ENCODE measurements at places on chromosomes 7 and 10.
A peak's percentile ranks its signal among the peaks of the same experiment; 100 is the strongest.

DNA sequence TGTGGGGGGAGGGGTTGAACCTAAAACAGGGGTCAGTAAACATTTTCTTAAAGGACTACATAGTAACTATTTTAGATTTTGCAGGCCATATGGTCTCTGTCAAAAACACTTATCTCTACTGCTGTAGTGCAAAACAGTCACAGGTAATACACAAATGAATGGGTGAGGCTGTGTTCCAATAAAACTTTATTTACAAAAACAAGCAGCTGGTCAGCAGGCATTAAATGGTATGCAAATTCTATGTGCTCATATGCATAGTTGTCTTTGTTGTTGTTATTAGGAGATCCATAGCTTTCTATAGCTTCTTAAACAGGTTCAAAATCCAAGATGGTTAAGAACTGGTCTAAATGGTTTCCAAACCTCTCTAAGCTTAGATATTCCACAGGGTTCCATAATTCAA, 302.6 kb downstream of the RNLS start:
- DNase-seq, result no peak

DNA sequence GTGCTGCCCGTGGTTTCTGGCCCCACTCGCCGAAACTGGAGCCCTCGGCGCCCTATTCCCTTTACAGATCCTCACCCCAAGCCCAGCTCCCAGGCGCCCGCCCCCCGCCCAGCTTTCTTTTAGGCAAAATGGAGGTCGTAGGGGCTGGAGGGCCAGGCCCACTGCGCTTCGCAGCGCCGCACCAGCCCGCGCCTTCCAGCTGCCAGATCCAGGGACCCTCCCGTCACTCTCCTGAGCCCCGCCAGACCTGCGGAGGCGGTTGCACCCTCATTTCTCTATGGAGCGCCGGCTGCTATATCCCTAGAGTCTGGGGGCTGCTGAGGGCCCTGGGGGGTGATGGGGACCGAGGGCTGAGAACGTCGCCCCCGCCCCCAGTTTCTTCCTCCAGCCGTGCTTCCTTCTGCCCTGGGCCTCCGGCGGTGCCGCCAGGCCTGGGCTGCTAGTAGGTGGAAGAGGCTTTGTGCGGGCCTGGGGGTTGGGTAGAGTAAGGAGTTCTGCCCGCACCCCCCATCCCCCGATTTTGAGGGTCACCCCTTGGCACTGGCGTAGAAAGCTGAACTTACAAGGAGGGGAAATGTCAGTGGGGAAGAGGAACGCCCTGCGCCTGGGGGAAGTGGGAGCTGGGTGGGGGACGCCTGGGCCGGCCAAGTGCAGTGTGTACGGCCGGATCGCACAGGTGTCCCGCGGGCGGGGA, 1.0 kb downstream of the GNB2 start:
- no peak for DNase-seq

- DNase-seq, result no peak
Observed at GRCh38 chr7:144391014-144391413, 12.5 kb downstream of the NOBOX start.

DNA sequence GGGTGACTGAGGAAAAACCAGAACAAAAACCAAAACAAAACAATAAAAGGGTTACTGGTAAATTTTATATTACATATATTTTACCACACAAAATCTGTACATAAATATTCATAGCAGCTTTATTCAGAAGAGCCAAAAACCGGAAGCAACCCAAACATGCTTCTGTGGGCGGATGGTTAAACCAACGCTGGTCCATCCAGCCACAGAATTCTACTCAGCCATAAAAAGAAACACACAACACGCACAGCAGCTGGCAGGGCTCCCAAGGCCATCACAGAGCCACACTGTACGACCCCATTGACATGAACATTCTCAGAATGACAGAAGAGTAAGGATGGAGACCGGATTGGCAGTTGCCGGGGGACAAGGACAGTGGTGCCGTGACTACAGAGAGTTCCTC, 83.6 kb downstream of the PROSER2 start:
- DNase-seq, result no peak

GRCh38 chr10:29102233-29102632, 186.6 kb upstream of the LYZL1 start:
- no peak for DNase-seq

- DNase-seq, result no peak
Observed at GRCh38 chr10:126015413-126015812, 119.0 kb downstream of the FANK1 start.

GRCh38 chr10:132418527-132419416, 21.8 kb downstream of the PWWP2B start:
- peak; percentile 84 for DNase-seq

- DNase-seq, result no peak
Observed at GRCh38 chr10:21473135-21473534, 52.3 kb downstream of the SKIDA1 start.

DNA sequence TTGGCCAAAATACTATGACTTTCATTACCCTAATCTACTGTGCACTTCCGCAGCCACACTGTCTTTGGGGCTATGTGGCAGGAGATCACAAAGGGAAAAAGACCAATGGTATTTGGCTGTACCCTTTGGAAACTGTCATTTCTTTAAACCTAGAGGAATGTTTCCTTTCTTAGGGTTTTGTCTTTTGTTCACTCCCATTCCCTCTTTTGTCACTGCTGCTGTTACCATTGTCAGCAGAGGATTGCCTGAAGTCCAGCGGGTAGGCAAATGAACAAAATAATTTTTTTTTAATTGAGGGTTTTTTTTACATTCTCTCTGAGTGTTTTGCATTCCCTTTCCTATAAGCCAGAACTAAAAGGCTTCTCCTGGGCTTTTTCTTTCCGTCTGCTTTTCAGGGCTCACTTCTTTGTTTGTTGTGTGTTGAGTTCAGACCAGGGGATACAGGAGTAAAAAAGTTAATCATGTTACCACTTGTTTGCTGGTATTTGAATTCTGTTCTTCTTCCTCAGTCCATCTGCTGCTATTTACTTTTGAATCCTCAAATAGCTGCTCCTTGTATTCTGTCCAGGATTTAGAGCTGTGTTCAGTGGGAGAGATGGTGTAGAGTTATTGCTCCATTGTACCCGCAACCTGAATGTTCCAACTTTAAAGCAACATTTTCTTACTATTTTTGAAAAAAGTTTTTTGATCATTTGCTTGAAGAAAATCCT, 374.6 kb downstream of the SUGCT start:
- no peak for DNase-seq

- DNase-seq, result no peak
Observed at GRCh38 chr7:33079096-33079495, 16.5 kb upstream of the NT5C3A start.

DNA sequence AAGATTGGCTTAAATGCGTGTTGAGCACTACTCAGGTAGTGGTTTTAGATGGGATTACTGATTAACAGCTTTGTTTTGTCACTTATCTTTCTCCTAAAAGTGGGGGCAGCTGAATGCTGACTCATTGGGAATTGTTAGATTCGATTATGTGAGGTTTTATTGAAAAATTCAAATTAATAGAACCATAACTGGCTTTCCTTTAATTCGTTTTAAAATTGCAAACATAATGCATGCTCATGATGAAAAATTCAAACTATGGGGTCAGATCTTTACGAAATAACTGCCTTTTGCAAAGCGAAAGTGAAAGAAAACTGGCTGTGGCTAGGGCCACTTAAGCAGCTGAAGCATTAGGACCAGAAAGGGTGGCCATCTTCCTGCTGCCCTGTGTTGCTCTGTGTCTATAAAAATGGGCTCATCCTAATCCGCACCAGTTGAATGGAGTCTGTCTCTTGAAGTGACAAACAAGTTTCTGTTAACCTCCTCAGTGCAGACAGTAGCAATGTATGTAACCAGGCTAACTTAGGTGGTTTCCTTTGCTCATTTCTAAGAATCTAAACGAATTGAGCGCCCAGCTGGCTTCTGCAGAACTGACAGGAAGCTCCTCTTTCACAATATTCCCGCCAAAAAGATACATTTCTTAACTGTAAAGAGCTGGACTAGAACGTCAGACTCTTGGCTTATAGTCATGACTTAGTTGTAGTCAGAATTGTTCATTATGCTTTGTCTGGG, 27.8 kb downstream of the DENND10 start:
- DNase-seq, result no peak

DNA sequence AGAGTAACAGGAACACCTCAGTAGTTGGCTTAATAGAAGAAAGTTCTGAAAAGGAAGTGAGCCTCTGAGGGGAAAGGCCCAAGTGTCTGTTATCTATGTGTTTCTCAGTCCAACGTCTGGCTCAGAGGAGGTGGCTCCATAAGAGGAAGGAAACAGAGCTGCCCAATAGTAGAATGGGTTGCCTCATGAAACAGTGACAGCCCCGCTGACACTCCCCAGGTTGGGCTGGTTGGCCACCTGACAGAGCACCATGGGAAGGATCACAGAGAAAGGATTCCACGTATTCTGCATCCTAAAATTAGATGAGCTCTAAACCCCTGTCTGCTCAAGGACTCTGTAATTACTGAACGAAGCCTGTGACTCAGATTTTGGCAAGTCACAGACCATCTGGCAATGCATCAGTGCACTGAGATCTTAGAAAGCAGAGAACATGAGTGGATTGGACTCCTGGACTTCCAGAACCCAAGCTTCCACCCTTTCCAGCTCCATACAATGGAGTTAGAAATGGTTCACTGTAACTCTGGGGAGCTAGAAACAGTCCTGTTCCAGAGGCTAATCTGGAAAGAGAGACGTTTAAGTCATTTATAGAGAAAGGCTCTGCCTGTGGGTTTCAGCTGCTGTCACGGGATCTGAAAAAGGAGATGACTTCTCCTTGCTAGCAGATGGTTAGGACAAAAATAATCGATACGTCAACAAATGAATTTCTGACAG, 2.9 kb downstream of the PKD2L1 start:
- DNase-seq, result peak; percentile 27

- DNase-seq, result no peak
Observed at GRCh38 chr10:76523246-76523645, 1091.8 kb downstream of the LRMDA start.

DNA sequence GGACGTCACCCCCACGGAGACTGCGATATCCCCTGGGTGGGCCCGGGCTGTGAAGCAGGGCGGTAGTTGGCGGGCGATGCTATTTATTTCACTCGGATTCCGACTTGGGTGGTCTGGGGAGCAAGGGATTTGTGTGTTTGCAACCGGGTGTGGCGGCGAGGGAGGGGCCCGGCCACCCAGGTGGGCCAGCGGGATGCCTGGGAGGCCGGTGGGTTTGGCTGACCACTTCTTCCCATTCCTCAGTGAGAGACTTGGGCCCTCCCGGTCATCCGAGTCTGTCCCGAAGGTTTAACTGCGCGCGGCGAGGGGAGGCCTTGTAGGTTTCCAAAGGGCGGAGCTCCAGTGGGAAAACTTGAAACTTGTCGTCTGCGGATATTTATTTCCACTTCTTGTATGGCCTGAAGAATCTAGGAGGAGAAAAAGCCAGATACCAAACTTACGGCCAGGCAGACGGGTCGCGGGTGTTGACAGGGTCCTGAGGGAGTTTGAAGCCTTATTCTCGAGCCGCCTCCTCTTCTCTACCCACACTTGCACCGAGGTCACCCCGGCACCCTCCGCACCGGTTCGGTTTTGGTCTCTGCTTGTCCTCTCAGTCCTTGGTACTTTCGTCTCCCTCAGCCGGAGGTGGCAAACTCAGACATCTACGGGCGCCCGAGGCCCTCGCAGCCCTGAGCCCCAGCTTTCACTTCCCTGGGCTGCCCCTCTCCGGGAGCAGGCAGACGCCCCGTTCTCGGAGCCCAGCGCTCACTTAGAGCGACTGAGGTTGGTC, 17.9 kb downstream of the ZNF316 start:
- DNase-seq, result no peak

DNA sequence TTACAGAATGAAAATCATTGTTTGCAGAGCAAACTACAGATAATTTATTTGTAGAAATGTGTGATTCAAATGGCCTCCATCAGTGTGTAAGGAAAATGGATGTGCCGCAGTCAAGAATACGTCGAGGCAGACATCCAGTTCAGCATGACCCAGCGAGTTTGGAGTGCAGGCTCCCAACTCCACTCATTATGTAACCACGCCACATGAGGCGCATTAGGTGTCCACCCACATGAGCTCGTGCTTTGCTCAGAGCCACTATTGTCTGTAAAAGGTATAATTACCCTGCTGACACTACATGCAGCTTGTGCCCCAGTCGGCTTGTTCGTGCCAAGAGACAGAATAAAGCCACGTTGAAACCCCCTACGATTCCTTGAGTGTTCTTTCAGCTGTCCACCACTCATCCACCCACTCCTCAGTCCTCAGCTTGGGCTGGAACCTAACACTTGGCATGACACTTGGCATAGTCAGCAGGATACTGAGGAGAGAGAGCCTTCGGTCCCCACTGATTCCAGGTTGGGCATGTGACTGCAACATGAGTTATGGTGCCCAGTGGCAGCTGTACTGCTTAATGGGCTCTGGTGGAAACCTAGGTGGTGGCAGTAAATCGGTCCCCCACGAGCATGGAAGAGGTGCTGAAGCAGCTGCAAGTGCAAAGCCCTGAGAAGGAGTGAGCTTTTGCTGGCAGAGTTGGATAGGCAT, 102.7 kb downstream of the BICC1 start:
- DNase-seq, result no peak

DNA sequence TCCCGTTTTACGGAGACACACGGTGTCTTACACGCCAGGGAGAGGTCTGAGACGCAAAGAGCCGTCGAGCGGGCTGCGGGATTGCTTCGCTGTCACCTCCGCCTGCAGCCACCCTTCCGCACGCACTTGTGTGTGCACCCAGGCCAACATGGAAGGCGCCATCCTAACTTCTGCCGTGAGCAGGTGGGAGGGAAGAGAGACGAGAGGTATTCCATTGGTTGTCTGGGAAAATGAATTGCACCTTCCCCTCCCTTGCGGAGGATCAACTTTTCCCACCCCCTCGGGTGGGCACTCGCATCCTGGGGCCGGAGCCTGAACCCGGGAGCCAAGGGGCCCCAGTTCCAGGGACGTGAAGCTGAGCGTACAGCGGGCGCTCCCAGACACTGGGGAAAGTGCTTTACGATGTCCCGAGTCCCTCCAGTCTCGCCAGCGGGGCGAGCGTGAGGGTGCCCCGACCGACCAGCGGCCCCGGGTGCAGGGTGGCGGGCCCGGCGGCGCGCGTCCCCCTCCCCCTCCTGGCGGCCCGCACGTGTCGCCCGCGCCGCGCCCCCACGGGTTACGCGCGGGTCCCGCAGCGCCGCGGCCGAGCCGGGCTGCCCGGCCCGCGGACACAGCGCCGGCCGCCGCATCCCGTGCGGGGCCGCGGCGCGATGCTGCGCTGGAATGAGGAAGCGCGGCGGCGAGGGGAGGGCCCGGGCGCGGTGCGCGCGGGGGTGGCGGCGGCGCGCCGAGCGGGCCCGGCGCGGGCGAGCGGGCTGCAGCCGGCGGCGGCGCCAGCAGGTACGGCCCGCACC, 984 bp upstream of the IKZF1 start:
- no peak for DNase-seq

GRCh38 chr7:149707448-149707886, 65.9 kb downstream of the ZNF467 start:
- DNase-seq, result no peak

GRCh38 chr7:20313626-20314025, 17.1 kb upstream of the ITGB8 start:
- no peak for DNase-seq

DNA sequence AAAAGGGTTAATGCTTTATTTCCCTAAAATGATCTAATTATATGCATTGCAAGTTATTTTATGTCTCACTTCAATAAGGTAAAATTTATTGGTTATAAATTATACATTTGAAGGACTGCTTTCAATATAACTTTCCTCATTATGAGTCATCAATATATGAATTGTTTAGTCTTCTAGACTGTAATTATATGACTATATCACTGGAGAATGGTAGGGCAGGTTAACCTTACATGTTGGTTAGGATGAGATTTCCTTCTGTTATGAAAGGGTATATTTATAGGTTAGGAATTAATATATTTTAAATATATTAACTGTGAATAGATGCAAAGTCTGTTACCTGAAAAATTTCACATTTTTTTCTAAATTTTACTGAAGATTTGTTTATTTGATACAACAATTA, 406.4 kb upstream of the ETV1 start:
- DNase-seq, result no peak
